ENCODE measurements at places on chromosomes 16 and 17. TPM values are rescaled to one million over a fixed set of nuclear protein-coding genes. Genes with fewer than 3 reads are reported as not detected.

Gene CCP110
- total RNA-seq, result 18.7 TPM

Gene FNDC8
- not detected for total RNA-seq

Gene MYBBP1A
- 121 TPM for total RNA-seq

Gene MYO15A
- 0.13 TPM for total RNA-seq

DNA sequence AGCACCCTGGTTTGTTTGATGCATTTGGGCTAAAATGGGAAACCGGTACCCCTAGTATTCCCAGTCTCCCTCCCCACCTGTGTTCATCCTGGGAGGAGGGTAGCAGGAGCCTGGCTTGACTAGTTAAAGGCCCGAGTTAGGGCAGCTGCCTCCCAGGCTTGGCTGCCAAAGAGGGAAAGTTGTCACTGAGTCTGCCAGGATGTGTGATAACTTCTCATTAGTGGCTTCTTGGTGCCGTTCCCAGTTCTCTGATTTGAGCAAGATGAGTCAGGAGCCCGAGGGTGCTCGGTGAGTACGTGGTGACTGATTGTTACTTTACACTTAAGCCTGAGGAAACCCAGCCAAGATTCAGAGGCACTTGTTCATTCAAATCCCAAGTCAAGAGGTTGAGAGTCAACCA lies 2.5 kb downstream of the KRT32 start:
- H3K4me3 ChIP-seq, result no peak overlapping the region
- no peaks in the 10 kb centered on the region for H3K27me3 ChIP-seq
- no peak overlapping the region for H3K27ac ChIP-seq
- no peaks in the 10 kb centered on the region for H3K36me3 ChIP-seq
- no peaks in the 10 kb centered on the region for H3K4me1 ChIP-seq

GRCh38 chr17:16910341-16910740 lies 61.6 kb downstream of the TNFRSF13B start:
- H3K36me3 ChIP-seq, result no peaks in the 10 kb centered on the region
- H3K4me1 ChIP-seq, result no peaks in the 10 kb centered on the region
- peaks cover 1% of the 10 kb centered on the region for H3K27me3 ChIP-seq
- H3K27ac ChIP-seq, result no peak overlapping the region
- no peak for DNase-seq
- H3K4me3 ChIP-seq, result no peak overlapping the region

DNA sequence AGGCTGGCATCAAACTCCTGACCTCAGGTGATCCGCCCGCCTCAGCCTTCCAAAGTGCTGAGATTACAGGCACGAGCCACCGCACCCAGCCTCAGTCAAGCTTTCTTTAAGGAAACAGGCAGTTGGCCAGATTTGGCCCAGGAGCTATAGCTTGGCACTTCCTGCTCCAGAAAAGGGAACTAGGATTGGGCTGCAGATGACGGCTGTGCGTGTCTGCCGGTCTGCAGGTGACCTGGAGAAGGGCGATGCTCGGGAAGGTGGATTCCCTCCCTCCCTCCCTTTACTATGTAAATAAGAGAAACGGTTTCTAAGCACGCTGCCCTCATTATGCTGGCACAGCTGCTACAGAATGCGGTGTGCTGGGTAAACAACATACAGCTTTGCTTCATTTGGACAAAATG lies 215.9 kb downstream of the RPTOR start:
- DNase-seq, result peak; percentile 40
- no peak overlapping the region for H3K4me3 ChIP-seq
- no peaks in the 10 kb centered on the region for H3K27me3 ChIP-seq
- no peaks in the 10 kb centered on the region for H3K36me3 ChIP-seq
- H3K4me1 ChIP-seq, result peaks cover 27% of the 10 kb centered on the region

DNA sequence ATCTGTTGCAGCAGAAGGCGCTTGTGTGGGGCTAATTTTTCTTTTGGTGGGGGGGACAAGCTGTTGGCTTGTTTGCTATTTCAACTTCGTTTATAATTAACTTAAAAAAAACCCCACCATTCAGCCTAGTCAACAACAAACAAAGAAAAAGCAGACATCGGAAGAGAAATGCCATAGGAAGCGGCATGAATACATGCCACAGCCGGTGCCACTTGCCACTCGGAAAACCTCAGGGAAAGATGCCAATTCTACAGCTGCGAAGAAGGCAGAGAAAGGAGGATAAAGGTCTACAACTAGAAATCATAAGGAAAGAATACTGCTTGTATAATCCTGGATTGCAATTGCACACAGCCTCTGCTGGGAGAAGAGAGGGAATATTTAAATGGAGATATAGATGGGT lies 254.4 kb upstream of the PMFBP1 start:
- H3K4me3 ChIP-seq, result no peak overlapping the region
- no peaks in the 10 kb centered on the region for H3K27me3 ChIP-seq
- DNase-seq, result no peak
- no peaks in the 10 kb centered on the region for H3K36me3 ChIP-seq
- H3K4me1 ChIP-seq, result no peaks in the 10 kb centered on the region
- no peak overlapping the region for H3K27ac ChIP-seq

DNA sequence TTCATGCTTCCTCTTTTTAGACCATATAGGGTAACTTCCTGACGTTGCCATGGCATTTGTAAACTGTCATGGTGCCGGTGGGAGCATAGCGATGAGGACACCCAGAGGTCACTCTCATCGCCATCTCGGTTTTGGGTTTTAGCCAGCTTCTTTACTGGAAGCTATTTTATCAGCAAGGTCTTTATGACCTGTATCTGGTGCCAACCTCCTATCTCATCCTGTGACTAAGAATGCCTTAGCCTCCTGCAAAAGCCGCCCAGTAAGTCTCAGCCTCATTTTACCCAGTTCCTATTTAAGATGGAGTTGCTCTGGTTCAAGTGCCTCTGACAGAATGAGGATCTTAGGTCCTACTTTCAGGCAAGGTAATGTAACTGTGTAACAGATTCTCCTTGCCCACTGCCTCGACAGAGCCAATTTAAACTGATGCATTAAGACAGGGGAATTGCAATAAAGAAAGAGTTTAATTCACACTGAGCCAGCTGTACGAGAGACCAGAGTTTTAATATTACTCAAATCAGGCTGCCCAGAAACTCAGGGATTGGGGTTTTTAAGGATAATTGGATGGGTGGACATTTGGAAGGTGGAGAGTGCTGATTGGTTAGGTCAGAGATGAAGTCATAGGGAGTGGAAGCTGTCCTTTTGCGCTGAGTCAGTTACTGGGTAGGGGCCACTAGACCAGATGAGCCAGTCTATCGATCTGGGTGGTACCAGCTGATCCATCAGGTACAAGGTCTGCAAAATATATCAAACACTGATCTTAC lies 59.9 kb upstream of the ATF7IP2 start:
- no peak overlapping the region for H3K4me3 ChIP-seq
- H3K27me3 ChIP-seq, result no peaks in the 10 kb centered on the region
- no peaks in the 10 kb centered on the region for H3K36me3 ChIP-seq
- 0 out of 2 replicates have a peak, but pooled peaks cover 3% of the 10 kb centered on the region for H3K4me1 ChIP-seq

DNA sequence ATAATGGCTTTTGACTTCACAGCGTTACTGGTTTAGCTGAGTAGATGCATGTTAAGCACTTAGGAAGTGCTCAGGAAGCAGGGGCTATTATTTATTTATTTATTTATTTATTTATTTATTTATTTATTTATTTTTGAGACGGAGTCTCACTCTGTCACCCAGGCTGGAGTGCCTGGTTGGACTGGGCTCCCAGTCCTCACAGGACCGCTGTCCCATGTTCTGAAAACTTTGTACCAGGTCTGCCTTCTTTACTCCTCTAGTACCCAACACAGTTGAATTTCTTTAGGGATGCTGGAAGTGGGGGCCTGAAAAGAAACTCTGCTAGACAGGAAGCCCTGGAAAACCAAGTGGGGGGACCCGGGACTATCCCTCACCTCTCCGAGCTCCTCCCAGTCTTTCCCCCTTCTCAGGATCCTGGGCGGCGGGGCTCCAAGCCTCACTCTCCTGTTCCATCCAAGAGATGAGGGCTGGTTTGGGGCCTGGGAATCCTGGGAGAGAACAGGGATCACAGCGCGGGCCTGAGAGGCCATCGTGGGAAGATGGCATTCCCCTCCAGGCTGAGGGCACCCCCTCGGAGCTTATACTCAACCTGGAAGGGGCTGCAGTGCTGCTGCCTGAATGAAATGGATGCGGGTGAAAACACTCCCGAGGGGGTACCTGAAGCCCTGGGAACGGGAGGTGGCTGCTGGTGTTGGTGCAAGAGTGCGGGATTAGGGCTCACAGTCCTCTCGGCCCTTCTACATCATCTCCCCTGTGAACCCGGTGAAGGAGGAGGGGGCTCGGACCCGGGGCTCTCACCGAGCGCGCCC lies 674 bp downstream of the ZNF688 start:
- H3K4me3 ChIP-seq, result peak overlapping the region; percentile 81
- no peak for DNase-seq
- H3K27ac ChIP-seq, result peak overlapping the region; percentile 93
- no peaks in the 10 kb centered on the region for H3K27me3 ChIP-seq
- H3K4me1 ChIP-seq, result peaks cover 27% of the 10 kb centered on the region

DNA sequence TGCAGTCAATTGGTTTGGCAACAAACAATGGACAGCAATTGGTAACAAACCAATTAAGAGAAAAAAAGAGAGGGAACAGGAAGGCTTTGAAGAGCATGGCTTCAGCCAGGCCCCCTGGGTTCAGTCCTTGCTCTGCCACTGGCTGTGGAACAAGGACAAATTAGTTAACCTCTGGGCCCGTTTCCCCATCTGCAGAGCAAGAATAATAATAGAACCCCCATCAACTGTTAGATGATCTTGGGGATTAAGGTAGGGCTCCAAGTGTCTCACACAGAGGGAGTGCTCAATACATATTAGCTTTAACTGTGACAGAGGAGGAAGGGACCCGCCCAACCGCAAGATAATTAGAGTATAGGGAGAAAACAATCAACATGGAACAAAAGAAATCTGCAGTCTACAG lies 55.2 kb downstream of the PECAM1 start:
- no peaks in the 10 kb centered on the region for H3K4me1 ChIP-seq
- H3K27ac ChIP-seq, result no peak overlapping the region
- DNase-seq, result no peak
- no peaks in the 10 kb centered on the region for H3K36me3 ChIP-seq

- H3K4me3 ChIP-seq, result no peak overlapping the region
- H3K27me3 ChIP-seq, result no peaks in the 10 kb centered on the region
- no peaks in the 10 kb centered on the region for H3K4me1 ChIP-seq
- no peaks in the 10 kb centered on the region for H3K36me3 ChIP-seq
These were observed 19.2 kb downstream of the STRADA start for GRCh38 chr17:63722403-63722802.

DNA sequence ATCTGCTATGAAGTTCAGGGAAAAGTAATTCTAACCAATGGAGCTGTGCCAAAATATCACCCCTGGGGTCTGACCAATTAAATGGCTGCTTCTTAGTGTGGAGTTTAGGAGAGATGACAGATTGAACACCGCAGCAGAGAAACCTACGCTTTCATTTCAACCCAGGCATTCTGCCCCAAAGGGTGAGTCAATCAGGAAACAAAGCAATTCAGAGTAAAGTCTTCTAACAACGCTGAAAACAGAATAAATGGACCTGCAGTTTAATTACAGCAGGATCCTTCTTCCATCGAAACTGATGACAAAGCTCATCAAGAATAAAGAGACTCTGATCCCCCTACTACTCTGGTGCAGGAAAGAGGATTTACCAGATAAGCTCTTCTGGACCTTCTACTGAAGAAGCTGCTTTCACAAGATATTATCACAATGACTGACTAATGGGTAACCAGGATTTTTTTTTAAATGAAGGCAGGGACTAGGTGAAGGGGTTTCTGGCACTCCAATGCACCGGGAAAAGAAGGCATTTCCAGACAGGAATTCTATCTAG lies 16.7 kb downstream of the RFFL start:
- H3K4me3 ChIP-seq, result peak overlapping the region; percentile 57
- H3K27me3 ChIP-seq, result no peaks in the 10 kb centered on the region
- DNase-seq, result peak; percentile 81
- H3K36me3 ChIP-seq, result peaks cover 1% of the 10 kb centered on the region
- H3K4me1 ChIP-seq, result peaks cover 42% of the 10 kb centered on the region

DNA sequence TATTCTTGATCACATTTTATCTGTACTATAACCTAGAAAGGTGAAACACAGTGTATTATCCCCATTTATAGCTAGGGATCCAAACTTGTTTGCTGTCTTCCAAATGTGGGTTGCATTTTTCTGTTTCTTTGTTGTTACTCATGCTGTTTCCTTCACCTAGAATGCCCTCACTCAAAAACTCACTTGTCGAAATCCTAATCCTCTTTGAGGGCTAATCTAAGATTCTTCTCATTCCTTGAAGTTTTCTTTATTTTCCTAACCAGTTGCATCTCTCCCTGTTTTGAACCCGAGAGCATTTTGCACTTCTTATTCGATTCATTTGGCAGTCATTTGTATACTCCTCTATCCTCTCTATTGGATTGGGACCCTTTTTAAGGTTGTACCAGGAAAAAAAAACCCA lies 9.6 kb downstream of the CALCOCO2 start:
- H3K36me3 ChIP-seq, result no peaks in the 10 kb centered on the region
- H3K27ac ChIP-seq, result peak overlapping the region; percentile 60
- H3K4me3 ChIP-seq, result 0 out of 2 replicates have a peak overlapping the region, but pooled peaks have one; percentile 40
- DNase-seq, result no peak

DNA sequence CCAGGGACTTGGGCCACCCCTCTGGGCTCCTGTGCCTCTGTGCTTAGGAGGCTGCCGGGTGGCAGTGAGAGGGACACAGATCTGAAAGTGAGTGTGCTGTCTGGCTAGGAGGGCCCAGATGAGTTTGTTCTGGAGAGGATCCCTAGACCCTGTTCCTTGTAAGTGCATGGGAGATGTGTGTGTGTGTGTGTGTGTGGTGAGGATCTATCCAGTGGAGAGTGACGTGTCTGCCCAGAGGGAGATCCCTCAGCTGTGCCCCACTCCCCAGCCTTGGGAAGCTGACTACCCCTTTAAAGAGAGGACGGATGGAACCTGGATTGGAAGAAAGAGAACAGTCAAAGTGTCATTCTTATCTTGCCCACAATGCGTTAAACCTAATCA lies 25.5 kb upstream of the CDC42EP4 start:
- no peak overlapping the region for H3K4me3 ChIP-seq
- H3K4me1 ChIP-seq, result no peaks in the 10 kb centered on the region
- no peak for DNase-seq
- H3K27ac ChIP-seq, result no peak overlapping the region

GRCh38 chr17:12395733-12396354 lies 269.8 kb upstream of the MYOCD start:
- no peaks in the 10 kb centered on the region for H3K27me3 ChIP-seq
- DNase-seq, result no peak
- no peak overlapping the region for H3K4me3 ChIP-seq

DNA sequence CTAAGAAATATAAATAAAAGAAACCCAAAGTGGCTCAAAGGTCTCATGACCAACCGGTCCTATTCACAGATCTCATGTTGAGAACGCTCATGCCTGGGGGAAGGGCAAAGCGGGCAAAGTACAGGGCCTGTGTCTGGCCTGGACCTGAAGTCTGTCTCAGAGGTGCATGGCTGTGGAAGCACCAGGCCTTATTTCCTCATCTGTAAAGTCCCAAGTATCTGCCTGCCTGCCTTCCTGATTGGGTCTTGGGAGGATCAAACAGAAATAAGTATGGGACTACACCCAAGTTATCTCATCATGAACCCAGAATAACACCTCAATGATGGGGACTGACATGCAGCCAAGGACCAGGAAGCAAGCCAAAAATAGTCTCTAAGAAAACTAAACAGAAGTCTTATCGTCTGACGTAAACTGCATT lies 14.2 kb downstream of the AXIN2 start:
- no peaks in the 10 kb centered on the region for H3K27me3 ChIP-seq
- H3K4me3 ChIP-seq, result no peak overlapping the region
- no peaks in the 10 kb centered on the region for H3K4me1 ChIP-seq
- no peak for DNase-seq
